ENCODE measurements at places on chromosomes 1 and 21. TPM values are rescaled to one million over a fixed set of nuclear protein-coding genes. Genes with fewer than 3 reads are reported as not detected.

MPL gene
- total RNA-seq: not detected

ADAM30 gene
- total RNA-seq: not detected

- peaks cover 46% of the 10 kb centered on the region for H3K4me1 ChIP-seq
- H3K27ac ChIP-seq: peak overlapping the region; percentile 92
- H3K36me3 ChIP-seq: no peaks in the 10 kb centered on the region
- peak overlapping the region; percentile 84 for H3K4me3 ChIP-seq
Observed at GRCh38 chr1:183022202-183023145, 746 bp upstream of the LAMC1 start.

DNA sequence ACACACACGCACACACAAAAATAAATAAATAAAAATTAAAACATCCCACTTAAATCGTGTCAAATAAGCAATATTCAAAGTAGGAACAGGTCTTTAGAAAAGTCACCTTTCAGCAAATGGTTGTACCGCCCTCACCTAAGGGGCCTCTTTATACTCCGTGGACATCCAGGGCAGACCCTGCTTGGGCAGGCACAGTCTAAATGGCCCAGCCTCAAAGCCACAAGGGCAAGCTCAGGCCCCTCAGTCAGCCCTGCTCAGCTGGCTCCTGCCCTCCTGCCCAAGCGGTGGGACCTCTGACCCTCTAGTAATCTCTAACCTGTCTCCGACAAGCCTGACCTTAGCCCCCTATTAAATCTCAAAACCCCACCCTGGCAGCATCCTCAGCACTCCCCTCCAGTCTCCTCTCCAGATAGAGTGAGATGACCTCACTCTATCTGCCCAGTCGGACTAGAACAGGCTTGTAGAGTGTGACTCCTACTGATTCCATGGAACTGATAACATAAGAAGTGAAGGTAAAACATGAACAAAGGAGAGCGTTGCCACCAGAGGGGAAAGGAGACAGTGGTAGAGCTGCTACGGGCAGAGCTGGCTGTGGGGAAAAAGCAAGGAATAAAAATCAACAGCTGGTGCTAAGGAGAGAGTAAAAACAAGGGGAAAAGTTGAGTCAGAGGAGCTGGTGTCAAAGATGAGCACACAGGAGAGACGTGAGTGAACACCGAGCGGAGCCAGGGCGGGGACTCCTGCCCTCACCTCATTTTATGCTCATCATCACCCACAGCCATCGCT, 36.0 kb downstream of the SIPA1L2 start:
- peak overlapping the region; percentile 0 for H3K4me3 ChIP-seq
- no peaks in the 10 kb centered on the region for H3K27me3 ChIP-seq
- no peak for DNase-seq

Measured in neural crest cell (in vitro differentiated cells).